Stimulated activated CD8-positive, alpha-beta memory T cell treated with anti-CD3 and anti-CD28 coated beads, Interleukin-4, amount 100 ng/mL, for 1 hour (primary cell): ENCODE measurements at places on chromosomes 3 and 15.

GRCh38 chr15:62153228-62153627, 11.9 kb downstream of the C2CD4B start:
- DNase-seq, result no peak

GRCh38 chr3:14153663-14154062, 24.7 kb downstream of the XPC start:
- no peak for DNase-seq

DNA sequence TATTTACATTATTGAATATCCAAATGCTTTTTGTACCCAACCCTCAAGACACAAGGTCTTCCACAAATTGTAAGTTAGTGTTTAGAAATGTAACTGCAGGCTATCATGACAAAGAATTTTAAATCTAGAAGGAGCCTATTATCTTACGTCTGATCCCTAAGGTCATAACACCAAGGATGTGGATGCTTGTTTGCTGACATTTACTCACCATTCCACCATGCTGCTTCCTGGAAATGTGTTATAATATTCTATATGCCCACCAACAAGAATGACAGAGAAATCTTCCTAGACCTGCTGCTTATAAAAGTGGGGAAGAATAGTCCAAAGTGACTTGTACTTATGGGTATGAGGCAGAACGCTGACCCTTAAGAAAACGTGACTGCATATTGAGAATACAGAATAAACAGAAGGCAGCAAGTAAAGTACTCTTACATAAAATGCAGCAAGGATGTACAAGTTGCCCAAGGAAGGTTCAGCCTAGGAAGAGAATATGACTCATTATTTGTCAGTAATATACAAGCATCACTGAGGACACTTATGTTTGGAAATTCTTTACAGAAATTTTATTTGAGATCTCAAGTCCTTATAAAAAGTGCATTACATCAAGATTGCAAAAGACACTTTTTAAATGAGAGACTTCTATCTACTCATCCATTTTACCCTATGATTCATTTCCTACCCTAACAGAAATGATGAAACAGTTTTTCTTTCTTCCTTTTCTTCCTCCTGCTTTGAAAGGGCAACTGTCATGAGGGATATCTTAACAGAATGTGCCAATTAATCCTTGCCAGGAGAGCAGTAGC, 59.6 kb downstream of the ESYT3 start:
- no peak for DNase-seq

GRCh38 chr3:37240170-37240945, 66.0 kb upstream of the LRRFIP2 start:
- DNase-seq, result no peak

- no peak for DNase-seq
Observed at GRCh38 chr3:20055020-20055775, 15.0 kb downstream of the KAT2B start.

DNA sequence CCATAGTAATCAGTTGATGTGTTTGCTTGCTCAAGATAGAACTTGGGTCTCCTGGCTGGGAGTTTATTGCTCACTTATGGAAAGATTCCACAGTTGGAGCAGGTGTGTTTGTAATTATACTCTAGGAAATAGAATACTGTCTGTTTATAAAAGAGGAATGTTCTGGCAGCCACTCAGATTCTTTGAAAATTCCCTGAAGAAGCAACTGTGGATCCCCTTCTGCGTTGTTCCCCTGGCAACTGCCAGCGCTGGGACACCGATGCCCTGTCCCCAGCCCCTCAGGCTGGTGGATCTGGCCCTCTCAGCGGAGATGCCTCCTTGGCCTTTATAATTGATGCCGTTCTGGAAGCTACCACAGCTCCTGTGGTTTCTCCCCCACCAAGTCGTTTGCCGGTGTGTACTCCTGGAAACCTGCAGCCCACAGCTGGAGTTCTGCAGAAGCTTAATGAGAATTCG, 225.9 kb downstream of the ITPR1 start:
- DNase-seq, result no peak

- no peak for DNase-seq
Observed at GRCh38 chr3:59121346-59122144, 71.7 kb upstream of the CFAP20DC start.

DNA sequence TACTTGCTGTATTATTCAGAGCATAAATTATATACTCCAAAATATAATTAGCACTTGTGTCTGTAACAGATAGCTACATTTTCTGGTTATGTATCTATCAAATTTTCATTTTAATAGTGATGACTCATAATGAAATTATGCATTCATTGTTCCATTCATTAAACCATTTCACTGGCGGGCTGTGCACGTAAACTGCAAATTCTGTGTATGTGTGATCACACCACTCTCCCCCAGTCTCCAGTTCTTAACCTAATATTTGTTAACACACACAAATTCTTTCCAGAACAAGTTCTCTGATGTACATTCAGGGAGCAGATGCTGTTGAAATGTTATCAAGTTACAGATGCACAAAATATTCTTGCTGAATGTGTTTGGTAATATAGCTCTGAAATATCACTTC, 3.8 kb upstream of the KCNMB2 start:
- no peak for DNase-seq
